Activated CD4-positive, alpha-beta T cell treated with anti-CD3 and anti-CD28 coated beads, Interleukin-2, Interleukin-4, amounts not matched to agents 100 ng/mL and 50 ng/mL, durations not matched to agents 16 hours and 8 hours (primary cell): ENCODE measurements at places on chromosomes 6 and 20.

DNA sequence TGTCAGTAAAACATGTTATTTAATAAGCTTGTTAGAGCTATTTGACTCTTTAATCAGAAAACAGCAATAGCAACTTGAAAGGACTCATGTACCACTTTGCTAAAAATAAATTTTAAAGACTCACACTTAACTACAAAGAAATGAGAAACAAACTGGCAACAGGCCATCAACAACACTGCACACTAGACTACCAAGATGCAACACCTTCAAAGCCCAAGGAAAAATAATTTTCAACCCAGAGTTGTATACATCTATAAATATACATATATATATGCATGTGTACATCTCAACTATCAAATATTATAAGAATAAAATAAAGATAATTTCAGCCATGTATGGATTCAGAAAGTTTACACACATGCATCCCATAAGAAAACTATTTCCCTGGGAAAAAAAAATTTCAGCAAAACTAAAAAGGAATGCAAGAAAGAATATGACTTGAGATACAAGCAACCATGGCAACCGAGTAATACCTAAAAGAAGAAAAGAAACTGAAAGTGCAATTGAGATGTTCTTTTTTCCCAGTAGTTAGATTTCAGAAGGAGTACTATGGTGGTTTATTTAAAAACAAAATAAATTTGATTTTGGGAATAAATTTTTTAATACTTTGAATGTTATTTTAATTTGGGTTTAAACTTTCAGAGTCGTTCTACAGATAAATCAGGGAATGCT is 303.8 kb downstream of the UBE3D start:
- no peak for DNase-seq

DNA sequence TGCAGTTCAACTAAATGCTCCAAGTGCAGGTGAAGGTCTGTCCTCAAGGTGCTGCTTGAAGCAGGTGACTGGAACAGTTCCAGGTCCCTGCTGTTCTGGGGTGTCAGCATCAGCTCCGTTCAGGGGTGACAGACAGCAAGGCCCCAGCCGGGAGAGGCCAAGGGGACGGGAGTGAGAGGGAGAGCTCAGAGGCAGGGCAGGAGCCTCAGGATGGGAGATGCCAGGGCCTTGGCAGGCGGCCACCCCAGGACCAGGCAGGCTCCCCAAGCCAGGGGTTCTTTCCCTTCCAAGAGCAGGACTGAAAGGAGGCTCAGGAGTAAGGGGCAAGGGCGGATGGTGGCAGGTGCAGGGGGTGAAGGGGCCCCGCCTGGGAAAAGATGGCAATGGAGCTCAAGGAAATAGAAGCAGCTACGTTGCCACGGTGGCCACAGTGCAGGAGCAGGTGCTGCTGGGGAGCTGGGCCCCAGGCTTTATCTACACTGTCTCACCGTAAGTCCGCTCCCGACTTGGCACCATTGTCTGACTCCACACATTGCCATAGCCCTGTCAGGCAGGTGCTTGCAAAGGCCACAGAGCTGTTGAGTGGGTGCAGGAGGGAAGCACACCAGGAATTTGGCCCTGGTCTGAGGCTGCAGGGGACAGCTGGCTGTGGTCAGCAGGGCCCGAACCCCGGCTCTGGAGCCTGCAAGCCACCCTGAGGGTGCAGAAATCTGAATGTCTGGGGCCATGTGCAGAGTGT is 43.1 kb downstream of the ERMARD start:
- DNase-seq = no peak

- DNase-seq = no peak
Measured at GRCh38 chr6:34020278-34020677, 125.6 kb downstream of the GRM4 start.

- no peak for DNase-seq
Measured at GRCh38 chr6:72328775-72329174, 293.1 kb upstream of the KCNQ5 start.

GRCh38 chr6:68633972-68634725 is 933 bp upstream of the ADGRB3 start:
- DNase-seq = no peak
